Large intestine (tissue), 12 donors: ENCODE measurements at places on chromosomes 7 and 10. TPM values are rescaled to one million over a fixed set of nuclear protein-coding genes. Genes with fewer than 3 reads are reported as not detected.

DNA sequence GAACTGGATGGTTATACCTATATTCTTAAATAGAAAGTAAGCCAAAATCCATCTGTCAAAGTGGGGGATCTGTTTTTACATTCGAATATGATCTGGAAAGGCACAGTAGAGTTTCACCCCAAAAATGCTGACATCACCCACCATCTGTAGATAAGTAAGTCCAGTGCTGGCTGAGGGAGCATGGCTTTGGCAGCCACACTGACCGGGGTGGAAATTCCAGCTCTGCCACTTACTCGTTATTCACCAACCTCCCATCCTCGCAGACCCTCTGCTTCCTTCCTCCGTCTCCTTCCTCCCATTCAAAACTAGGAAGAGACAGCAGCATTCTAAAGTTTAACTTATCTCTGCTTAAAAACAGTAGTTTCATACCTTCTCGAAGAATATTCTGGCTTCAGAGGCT lies 84.9 kb upstream of the GATA3 start:
- H3K27ac ChIP-seq = no peak overlapping the region
- H3K4me1 ChIP-seq = no peaks in the 10 kb centered on the region
- peaks cover 7% of the 10 kb centered on the region for H3K36me3 ChIP-seq
- no peaks in the 10 kb centered on the region for H3K27me3 ChIP-seq
- H3K4me3 ChIP-seq = no peak overlapping the region

DNA sequence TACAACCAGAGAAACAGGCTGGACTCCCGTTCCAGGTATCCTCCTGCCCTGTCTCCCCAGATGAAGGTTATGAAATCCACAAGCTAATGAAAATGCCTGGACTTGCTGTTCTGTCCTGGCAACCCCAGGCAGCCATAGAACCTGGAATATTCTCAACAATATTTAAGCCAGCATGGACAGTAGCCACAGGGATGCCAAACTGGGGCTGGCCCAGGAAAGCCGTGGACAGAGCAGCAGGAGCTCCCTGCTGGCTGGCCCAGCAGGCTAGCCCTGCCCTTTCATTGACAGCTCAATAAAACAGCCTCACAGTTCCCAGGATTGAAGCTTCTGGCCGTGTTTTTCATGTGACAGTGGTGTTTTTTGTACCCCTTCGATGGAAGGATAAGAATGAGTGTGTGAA lies 230.6 kb downstream of the BMPER start:
- H3K36me3 ChIP-seq = no peaks in the 10 kb centered on the region
- H3K4me3 ChIP-seq = no peak overlapping the region
- no peaks in the 10 kb centered on the region for H3K27me3 ChIP-seq
- no peak for DNase-seq

The TNRC18 gene
- 78.4 TPM for polyA plus RNA-seq

The SLC26A3 gene
- polyA plus RNA-seq = 176 TPM

GRCh38 chr7:29563590-29564495 lies at the start of gene PRR15:
Gene PRR15, plus strand, starts transcription at chr7:29563835. Its CDS starts 2,495 bp downstream, at chr7:29566330.
- peaks cover 7% of the 10 kb centered on the region for H3K4me1 ChIP-seq
- H3K27me3 ChIP-seq = peaks cover 45% of the 10 kb centered on the region
- peak; percentile 97 for DNase-seq
- peak within 1 kb of the TSS; percentile 89 for H3K4me3 ChIP-seq

- no peak overlapping the region for H3K27ac ChIP-seq
- no peaks in the 10 kb centered on the region for H3K27me3 ChIP-seq
- H3K4me1 ChIP-seq = peaks cover 29% of the 10 kb centered on the region
- H3K4me3 ChIP-seq = no peak overlapping the region
- peaks cover 15% of the 10 kb centered on the region for H3K36me3 ChIP-seq
These were observed 16.3 kb downstream of the ZMIZ1 start for GRCh38 chr10:79084972-79085597.

- no peak overlapping the region for H3K4me3 ChIP-seq
- H3K27me3 ChIP-seq = no peaks in the 10 kb centered on the region
- DNase-seq = peak; percentile 4
- H3K27ac ChIP-seq = no peak overlapping the region
These were observed 41.4 kb upstream of the PNLIPRP3 start for GRCh38 chr10:116385994-116386809.

- no peak for DNase-seq
- no peak overlapping the region for H3K4me3 ChIP-seq
- H3K36me3 ChIP-seq = no peaks in the 10 kb centered on the region
- no peaks in the 10 kb centered on the region for H3K4me1 ChIP-seq
- H3K27me3 ChIP-seq = no peaks in the 10 kb centered on the region
- no peak overlapping the region for H3K27ac ChIP-seq
These were observed 7.1 kb downstream of the JAZF1 start for GRCh38 chr7:28173531-28173930.

DNA sequence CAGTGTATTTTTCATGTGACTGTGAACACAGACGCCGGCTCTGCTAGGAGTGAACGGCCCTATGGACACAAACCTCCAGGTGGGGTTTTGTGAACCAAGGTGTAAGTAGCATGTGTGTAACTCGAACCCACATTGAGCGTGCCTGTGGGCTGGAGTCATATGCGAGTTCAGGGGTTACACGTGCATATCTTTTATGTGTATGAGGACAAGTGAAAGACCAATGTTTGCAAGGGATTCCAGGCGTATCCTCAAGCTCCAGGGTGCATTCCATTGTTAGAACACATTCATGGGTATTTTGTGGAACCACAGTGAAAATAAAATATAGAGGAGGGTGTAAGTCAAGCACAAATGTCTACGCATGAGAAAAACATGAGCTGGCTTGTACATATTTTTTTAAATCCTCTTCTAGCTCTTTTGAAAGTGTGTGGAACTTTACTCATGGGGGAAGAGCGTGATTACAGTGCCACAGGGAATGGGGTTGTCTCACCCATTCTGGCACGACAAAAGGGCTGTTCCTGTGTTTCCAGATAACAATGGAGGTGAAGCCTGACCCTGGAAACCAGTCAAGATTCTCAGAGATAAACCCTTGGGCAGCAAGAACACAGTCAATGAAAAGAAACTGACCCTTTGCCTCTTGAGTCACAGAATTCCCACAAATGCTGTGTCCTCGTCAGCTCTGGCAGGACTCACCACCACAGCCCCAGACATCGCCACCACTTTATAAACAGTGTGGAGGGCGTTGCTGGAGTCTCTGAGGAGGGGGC lies 37.0 kb upstream of the GOT1 start:
- DNase-seq = no peak
- H3K36me3 ChIP-seq = no peaks in the 10 kb centered on the region
- H3K27me3 ChIP-seq = peaks cover 24% of the 10 kb centered on the region

The JCAD gene
- polyA plus RNA-seq = 8.6 TPM

GRCh38 chr10:46237815-46238510 lies 48.8 kb upstream of the ANTXRL start:
- H3K27ac ChIP-seq = no peak overlapping the region
- no peaks in the 10 kb centered on the region for H3K4me1 ChIP-seq
- H3K4me3 ChIP-seq = no peak overlapping the region
- peaks cover 6% of the 10 kb centered on the region for H3K27me3 ChIP-seq

DNA sequence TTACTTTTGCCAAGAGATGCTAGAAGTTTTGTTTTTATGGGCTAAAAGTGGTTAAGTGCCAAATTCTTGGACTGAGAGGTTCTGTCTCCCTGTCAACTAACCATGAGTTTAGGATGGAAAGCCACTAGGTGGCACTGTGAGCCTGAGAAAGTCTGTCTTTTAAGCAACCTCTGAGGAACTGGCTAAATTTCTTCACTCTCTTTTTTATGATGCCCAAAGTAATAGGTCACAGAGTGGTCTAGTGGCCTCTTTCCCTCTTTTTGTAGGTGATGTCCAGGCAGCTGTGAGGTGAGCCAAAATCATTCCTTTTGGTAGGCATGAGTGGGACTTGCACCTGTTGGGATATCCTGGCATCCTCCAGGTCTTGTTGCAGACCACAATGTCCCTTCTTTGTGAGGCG lies 56.8 kb downstream of the SND1 start:
- H3K36me3 ChIP-seq = peaks cover 57% of the 10 kb centered on the region
- H3K27ac ChIP-seq = no peak overlapping the region
- no peak overlapping the region for H3K4me3 ChIP-seq
- H3K27me3 ChIP-seq = no peaks in the 10 kb centered on the region
- DNase-seq = peak; percentile 59

- no peaks in the 10 kb centered on the region for H3K4me1 ChIP-seq
- DNase-seq = no peak
- no peak overlapping the region for H3K27ac ChIP-seq
- no peak overlapping the region for H3K4me3 ChIP-seq
These were observed 163.7 kb downstream of the SEMA3D start for GRCh38 chr7:85023066-85023712.

The SFTPA1 gene
- polyA plus RNA-seq = not detected

- no peak overlapping the region for H3K4me3 ChIP-seq
- no peak overlapping the region for H3K27ac ChIP-seq
- no peaks in the 10 kb centered on the region for H3K27me3 ChIP-seq
- H3K4me1 ChIP-seq = peaks cover 4% of the 10 kb centered on the region
- DNase-seq = no peak
These were observed 20.2 kb upstream of the ELFN1 start for GRCh38 chr7:1649751-1650326.

- no peaks in the 10 kb centered on the region for H3K36me3 ChIP-seq
- H3K4me1 ChIP-seq = peaks cover 49% of the 10 kb centered on the region
- peak overlapping the region; percentile 42 for H3K27ac ChIP-seq
- no peaks in the 10 kb centered on the region for H3K27me3 ChIP-seq
These were observed 2.9 kb downstream of the IFIT3 start for GRCh38 chr10:89330537-89331212.

GRCh38 chr10:97534746-97535367 lies 36.1 kb downstream of the UBTD1 start:
- H3K27me3 ChIP-seq = no peaks in the 10 kb centered on the region
- DNase-seq = no peak
- H3K27ac ChIP-seq = no peak overlapping the region
- no peaks in the 10 kb centered on the region for H3K36me3 ChIP-seq
- no peaks in the 10 kb centered on the region for H3K4me1 ChIP-seq

- H3K27me3 ChIP-seq = no peaks in the 10 kb centered on the region
- H3K4me3 ChIP-seq = no peak overlapping the region
- no peak for DNase-seq
- no peak overlapping the region for H3K27ac ChIP-seq
- no peaks in the 10 kb centered on the region for H3K36me3 ChIP-seq
These were observed 46.7 kb downstream of the FZD1 start for GRCh38 chr7:91310830-91311460.

GRCh38 chr7:48643431-48644013 lies 280.8 kb upstream of the CDC14C start:
- peak overlapping the region; percentile 25 for H3K27ac ChIP-seq
- no peak overlapping the region for H3K4me3 ChIP-seq
- DNase-seq = peak; percentile 49
- no peaks in the 10 kb centered on the region for H3K36me3 ChIP-seq
- H3K27me3 ChIP-seq = no peaks in the 10 kb centered on the region
- peaks cover 6% of the 10 kb centered on the region for H3K4me1 ChIP-seq

- H3K4me3 ChIP-seq = no peak overlapping the region
- no peaks in the 10 kb centered on the region for H3K27me3 ChIP-seq
- H3K36me3 ChIP-seq = no peaks in the 10 kb centered on the region
- H3K4me1 ChIP-seq = no peaks in the 10 kb centered on the region
- H3K27ac ChIP-seq = no peak overlapping the region
These were observed 75.9 kb upstream of the SCIN start for GRCh38 chr7:12494687-12495024.

GRCh38 chr7:20354610-20355528 lies 24.2 kb downstream of the ITGB8 start:
- no peak overlapping the region for H3K27ac ChIP-seq
- peaks cover 5% of the 10 kb centered on the region for H3K36me3 ChIP-seq
- H3K27me3 ChIP-seq = no peaks in the 10 kb centered on the region

DNA sequence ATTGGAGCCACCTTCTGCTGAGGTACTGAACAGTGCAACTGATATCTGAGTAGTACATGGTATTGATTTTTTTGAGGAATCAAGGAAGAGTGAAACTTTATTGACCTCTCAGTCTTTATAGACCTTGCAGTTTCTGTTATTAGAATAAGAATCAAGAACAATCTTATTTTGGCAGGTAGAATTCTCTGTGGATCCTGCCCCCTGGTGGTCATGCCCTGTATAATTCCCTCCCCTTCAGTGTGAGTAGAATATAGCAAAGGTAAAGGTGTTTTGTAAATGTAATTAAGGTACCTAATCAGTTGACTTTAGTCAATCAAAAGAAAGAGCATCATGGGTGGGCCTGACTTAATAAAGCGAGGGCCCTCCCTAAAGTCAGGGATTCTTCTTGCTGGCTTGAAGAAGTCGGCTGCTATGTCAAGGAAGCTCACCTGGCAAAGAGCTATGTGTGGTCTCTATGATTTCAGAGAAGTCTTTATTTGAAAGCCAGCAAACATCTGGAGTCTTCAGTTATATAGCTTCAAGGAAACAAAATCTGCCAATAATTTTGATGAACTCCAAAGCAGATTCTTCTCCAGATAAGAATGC lies 142.8 kb downstream of the LSM5 start:
- H3K4me3 ChIP-seq = no peak overlapping the region
- no peak for DNase-seq
- H3K4me1 ChIP-seq = no peaks in the 10 kb centered on the region

- no peaks in the 10 kb centered on the region for H3K27me3 ChIP-seq
- no peaks in the 10 kb centered on the region for H3K36me3 ChIP-seq
- DNase-seq = no peak
- no peaks in the 10 kb centered on the region for H3K4me1 ChIP-seq
These were observed 270.1 kb downstream of the AGMO start for GRCh38 chr7:15291699-15292098.

DNA sequence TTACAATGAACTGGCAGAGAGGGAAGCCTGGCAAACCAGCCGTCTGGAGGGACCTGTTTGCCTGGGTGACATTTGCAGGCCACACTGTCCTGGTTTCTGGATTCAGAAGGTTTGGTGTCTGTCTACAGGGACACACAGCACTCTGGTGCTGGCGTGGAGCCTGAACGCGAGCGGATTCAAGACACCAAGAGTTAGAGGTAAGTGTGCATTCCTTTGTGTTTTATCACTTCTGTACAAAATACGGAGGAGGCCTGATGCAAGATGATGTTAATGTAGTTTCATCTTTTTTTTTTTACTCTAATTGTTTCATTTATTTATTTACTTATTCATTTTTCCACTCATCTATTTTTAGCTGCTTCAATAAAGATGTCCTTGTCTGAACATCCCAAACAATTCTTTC lies 485.3 kb upstream of the ADARB2 start:
- no peak for DNase-seq
- H3K27me3 ChIP-seq = no peaks in the 10 kb centered on the region
- H3K36me3 ChIP-seq = no peaks in the 10 kb centered on the region
- H3K4me3 ChIP-seq = no peak overlapping the region

DNA sequence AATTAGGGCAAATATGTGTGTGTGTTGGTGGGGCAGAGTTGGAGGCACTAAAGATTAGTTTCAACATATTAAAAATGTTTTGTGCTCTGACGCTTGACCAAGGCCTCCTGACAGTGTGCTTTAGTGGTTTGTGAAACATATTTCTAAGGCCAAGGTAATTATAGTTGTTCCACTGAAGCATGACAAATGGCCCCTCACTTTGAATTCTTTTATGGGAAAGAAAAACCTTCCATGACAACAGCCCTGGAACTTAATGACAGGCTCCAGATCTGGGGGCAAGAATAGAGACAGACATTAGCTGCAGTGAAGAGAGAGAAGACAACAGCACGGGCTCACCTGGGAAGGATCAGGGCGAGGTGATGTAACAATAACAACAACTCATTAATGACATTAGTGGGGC lies 155.8 kb downstream of the CHN2 start:
- no peak overlapping the region for H3K4me3 ChIP-seq
- H3K27ac ChIP-seq = no peak overlapping the region
- no peak for DNase-seq
- H3K36me3 ChIP-seq = no peaks in the 10 kb centered on the region
- no peaks in the 10 kb centered on the region for H3K27me3 ChIP-seq
